ENCODE measurements at places on chromosomes 13 and 19.

GRCh38 chr19:52778811-52779210 is 7.8 kb downstream of the ZNF600 start:
- no peak for DNase-seq

- no peak for DNase-seq
Observed at GRCh38 chr19:46596008-46596407, 5.1 kb upstream of the CALM3 start.

GRCh38 chr13:41150058-41150457 is 17.5 kb upstream of the KBTBD6 start:
- DNase-seq, result no peak

DNA sequence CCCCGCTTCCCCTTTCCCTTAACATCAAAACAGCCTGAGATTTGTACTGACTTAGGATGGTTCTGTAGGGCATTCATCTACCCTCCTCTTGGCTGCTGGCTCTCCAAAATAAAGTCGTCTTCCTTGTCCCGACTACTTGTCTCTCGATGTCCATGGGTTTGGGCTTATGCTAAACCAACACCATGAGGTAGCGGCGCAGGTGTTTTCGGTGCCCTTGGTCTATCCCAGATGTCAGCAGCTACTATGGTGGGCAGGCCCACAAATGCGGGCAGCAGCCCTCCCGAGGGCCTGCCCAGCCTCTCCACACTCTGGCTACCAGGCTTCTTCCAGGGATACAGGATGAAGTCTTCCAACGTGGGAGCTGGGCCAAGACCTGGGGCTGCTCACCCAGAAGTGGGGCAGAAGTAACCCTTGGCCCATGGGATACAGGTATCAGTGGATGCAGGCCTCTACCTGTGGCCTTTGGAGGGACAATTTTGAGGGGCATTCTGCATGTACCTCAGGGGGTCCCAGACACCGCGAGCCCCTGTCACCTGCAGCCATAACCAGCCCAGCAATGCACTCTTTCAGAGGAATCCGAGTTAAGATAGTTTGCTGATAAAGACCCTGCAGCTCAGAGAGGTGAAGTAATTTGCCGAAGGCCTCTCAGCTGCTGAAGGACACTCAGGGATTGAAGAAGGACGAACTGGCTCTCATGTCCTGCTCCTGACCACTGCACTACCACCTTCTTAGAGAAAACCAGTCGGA is 47.8 kb upstream of the VSTM2B start:
- DNase-seq, result no peak

DNA sequence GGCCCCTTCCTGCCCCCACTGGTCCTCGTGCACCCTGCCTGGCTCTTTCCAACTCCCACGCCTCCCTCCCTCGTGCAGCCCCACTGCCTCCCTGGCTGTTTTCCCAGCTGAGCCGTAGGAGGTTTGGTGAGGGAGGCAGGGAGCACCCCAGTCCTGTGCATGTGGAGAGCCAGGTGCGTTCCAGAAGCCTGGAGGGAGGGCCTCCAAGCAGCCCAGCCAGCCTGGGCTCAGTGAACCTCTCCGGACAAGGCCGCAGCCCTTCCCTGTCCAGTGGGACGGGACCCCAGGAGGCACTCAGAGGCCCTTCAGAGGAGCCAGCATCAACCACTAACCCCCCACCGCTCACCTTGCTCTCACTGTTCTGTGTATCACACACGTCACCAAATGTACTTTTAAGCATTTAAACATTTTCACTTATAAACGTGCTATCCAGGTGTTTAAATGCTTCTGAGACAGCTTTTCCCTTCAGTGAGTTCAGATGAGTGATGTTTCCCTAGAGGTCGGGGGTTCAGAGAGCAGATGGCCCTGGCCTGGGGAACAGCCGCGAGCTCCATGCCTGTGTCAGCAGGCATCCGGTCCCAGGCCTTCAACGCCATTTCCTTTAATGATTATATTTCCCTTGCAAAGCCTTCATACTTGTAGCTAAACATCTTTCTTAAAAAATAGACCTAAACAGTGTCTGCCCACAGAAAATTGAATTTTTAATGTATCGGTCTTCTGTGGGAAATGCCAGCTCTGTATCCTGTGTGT is 122.6 kb downstream of the ATP11A start:
- no peak for DNase-seq

GRCh38 chr19:39641773-39642172 is 13.9 kb upstream of the LGALS16 start:
- no peak for DNase-seq

DNA sequence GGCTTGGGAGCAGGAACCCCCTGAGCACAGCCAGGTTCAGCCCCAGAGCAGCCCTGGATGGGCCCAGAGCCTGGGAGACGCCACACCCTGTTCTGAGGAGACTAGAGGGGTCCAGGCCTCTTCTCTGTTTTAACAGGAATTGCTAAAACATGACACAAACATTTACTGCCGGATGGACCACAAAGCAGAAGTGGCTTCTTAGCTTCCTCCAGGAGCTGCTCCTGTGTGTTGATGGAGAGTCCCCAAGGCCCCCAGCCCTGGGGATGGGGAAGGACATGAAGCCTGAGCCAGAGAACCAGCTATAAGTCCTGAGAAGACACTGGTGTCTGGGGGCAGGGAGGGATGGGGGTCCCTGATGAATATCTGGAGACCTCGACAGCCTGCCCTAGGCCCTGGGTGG is 14.6 kb downstream of the CEACAM3 start:
- no peak for DNase-seq

DNA sequence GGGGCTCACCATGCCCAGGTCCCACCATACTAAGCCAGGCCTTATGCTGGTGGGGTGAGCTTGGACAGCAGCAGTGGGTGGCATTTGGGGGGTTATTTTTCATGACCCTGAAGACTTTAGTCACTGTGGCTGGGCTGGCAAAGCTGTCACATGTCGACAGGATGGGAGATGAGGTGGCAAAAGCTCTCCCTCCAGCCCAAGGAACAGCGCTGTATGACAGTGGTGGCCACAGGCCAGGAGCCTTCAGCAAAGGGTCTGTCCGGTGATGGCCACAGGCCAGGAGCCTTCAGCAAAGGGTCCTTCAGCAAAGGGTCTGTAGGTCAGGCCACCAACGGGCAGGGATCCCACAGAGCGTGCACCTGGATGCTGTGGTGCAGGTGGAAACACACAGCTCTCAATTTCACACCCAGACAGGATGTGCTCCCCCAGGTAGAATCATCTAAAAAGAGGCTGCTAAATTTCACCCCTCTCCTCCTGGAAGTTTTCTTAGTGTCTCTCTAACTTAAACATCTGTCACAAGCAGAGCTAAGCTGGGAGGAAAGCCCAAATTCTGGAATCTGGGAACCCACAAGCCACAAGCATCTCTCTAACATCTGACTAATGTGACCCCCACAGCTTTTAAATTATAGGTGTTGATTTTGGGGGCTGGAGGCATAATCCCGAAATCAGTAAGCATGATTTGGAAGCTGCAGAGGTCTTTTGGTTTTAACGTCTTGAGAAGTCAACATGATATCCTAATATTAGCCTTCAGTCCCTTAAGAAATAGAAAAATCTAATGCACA is 23.0 kb downstream of the COL4A1 start:
- DNase-seq, result no peak

- DNase-seq, result no peak
Observed at GRCh38 chr13:93723316-93723715, 496.7 kb downstream of the GPC6 start.

- no peak for DNase-seq
Observed at GRCh38 chr13:30037306-30037705, 186.9 kb upstream of the UBL3 start.

- no peak for DNase-seq
Observed at GRCh38 chr13:74633734-74634133, 499.5 kb upstream of the KLF12 start.
